ENCODE measurements at places on chromosomes 11 and 22. TPM values are rescaled to one million over a fixed set of nuclear protein-coding genes. Genes with fewer than 3 reads are reported as not detected.

Gene DDX25
- polyA plus RNA-seq: not detected

Gene RNF169
- 10.0 TPM for polyA plus RNA-seq

- no peak for DNase-seq
Observed at GRCh38 chr11:128664317-128664716, 29.6 kb upstream of the FLI1 start.

GRCh38 chr22:32636884-32637283 lies 162.3 kb downstream of the FBXO7 start:
- DNase-seq: no peak

Gene RASSF10
- not detected for polyA plus RNA-seq

Gene PHOX2A
- not detected for polyA plus RNA-seq

Gene ARHGAP32
- 7.5 TPM for polyA plus RNA-seq

DNA sequence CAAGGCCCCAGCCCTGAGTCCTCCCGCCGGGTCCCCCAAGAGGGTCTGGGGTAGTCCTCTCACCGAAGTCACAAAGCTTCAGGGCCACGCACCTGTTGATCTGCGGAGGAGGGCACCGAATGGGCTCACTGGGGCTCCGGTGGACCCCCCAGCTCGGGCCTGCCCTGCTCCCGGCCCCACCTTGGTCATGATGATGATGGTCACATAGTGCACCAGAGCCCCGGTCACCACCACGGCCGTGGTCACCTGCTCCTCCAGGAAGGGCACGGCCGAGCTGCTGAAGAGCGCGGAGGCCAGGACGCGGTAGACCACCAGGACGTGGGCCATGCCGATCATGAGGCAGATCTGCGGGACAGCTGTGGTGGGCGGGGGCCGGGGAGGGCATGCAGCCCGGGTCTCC lies 13.5 kb upstream of the SIGIRR start:
- no peak for DNase-seq

Gene OR51B4
- polyA plus RNA-seq: 0.67 TPM

Gene OR6X1
- polyA plus RNA-seq: not detected

DNA sequence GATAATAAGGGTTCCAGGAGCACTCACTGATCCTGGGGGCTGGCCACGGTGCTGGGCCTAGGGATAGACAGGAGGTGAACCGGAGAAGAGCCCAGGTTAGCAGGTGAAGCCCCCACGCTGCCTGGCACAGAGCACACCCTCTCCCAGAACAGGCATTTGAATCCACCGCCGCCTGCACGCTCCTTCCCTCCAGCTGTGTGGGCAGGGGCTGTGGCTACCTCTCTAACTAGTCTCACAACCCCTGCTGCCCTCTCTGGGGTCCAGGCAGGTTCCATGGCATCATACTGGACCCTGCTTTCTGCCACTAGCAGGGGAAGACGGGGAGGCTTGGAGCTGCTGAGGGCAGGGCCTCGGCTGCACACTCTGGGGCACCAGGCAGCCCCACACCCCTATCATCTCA lies 358.0 kb downstream of the CTTN start:
- no peak for DNase-seq

DNA sequence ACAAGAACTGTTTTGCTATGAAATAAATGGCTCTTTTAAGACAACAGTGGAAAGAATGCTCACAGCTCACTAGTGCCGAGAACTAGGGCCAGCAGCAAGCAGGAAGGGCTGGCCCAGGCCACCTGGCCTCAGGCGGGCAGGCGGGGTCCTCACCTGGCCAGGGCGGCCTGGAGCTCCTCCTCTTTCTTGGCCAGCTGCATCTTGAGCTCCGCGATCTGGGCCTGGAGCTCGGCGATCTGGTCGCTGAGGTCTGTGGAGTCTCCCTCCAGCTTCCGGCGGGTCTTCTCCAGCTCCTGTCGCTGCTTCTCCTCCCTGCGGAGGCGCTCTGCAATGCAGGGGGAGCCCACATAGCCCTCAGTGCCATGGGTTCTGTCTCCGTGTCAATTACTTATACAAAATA lies 43.8 kb downstream of the APOL1 start:
- no peak for DNase-seq

DNA sequence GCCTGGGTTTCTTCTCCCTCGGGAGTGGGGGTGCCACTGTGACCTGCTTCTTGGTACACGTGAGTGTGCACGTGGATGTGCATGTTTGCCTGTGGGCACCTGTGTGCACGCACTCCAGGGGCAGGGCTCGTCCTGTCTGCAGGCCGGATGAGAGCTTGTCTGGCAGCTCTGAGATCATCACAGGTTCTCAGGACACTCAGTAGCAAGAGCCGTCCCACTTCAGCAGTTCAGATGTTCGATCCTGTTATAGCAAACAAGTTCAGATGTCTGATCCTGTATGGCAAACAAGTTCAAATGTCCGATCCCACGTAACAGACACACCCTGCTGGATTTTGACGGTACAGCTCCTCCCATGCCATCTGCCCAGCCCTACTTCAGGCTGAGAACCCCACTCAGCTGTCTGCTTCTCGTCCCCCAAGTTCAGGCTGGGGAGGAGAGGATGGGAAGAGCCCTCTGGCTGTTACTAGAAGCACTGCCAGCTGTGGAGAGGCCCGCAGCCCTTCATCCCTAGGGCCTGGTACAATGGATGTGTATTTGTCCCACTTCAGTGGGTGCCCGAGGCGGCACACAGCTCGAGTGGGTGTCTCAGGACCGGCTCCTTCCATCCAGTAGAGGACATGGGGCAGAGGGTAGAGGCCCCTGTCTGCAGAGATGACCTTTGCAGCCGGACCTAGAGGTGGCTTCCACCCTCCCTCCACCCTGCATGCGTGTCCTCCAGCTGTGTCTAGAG lies 1126.9 kb downstream of the BRD1 start:
- DNase-seq: no peak

- DNase-seq: no peak
Observed at GRCh38 chr11:3879967-3880542, 24.6 kb downstream of the STIM1 start.

DNA sequence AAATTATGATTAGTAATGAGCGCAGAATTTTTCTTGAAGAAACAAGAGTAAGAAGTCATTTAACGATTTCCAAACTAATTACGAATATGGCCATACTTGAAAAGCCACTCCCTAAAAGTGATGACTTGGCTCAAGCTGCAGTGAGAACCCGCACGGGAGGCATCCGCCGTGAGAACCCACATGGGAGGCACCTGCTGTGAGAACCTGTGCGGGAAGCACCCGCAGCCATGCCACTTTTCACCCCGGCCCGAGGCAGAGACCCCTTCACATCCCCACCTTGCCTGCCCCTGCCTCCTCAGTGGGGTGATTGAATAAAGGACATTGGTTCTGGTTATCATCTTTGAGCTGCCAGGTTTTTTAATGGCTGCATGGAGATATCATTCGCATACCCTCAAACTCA lies 89.7 kb downstream of the BRD1 start:
- DNase-seq: no peak

Gene TOLLIP
- polyA plus RNA-seq: 24.3 TPM

Gene SLC37A2
- polyA plus RNA-seq: 0.99 TPM

DNA sequence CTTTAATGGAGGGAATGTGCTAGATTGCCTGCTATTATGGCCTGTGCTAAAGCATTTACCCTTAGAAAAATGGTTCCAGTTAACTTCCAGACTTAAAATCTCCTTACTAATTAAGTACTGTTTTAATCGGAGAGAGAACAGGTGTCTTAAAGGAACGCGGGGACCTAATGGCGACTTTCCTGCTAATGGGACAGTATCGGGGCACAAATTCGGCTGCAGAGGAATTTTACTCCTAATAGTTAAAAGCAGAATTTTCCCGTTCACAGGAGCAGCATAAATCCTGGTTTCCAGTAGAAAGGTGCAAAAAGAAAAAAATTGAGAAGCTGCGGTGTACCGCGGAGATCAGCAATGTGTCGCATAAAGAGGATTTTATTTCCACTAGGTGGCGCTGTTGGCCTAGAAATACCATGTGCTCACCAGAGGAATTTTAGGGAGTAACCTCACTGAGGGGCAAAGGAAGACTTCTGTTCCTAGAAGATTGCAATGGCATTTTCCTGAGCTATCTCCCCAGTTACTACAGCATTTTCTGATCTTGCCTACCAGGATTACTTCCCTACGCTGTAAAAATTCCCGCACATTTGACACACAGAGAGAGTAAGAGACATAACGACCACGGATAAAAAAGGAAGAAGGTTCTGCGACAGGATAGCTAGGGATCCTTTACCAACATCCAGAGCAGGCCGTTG lies 44.5 kb downstream of the ZNF280B start:
- peak; percentile 34 for DNase-seq

Gene OR51B5
- polyA plus RNA-seq: 0.56 TPM

GRCh38 chr11:57248780-57249383 lies 11.8 kb upstream of the APLNR start:
- DNase-seq: peak; percentile 32

Gene PANX3
- not detected for polyA plus RNA-seq

GRCh38 chr11:70061734-70062133 lies 16.4 kb upstream of the ANO1 start:
- no peak for DNase-seq

GRCh38 chr11:123977731-123978347 lies at the start of gene OR10S1:
TSS of gene OR10S1 (minus strand) at chr11:123977781. CDS start at chr11:123977664, 117 bp downstream.
- DNase-seq: no peak

GRCh38 chr22:39641660-39642310 lies 71.2 kb downstream of the CACNA1I start:
- DNase-seq: no peak

- DNase-seq: no peak
Observed at GRCh38 chr11:2459796-2460531, 15.2 kb downstream of the KCNQ1 start.

Gene DEFB131B
- not detected for polyA plus RNA-seq

GRCh38 chr11:83823461-83824025 lies 537.4 kb upstream of the CCDC90B start:
- DNase-seq: no peak

DNA sequence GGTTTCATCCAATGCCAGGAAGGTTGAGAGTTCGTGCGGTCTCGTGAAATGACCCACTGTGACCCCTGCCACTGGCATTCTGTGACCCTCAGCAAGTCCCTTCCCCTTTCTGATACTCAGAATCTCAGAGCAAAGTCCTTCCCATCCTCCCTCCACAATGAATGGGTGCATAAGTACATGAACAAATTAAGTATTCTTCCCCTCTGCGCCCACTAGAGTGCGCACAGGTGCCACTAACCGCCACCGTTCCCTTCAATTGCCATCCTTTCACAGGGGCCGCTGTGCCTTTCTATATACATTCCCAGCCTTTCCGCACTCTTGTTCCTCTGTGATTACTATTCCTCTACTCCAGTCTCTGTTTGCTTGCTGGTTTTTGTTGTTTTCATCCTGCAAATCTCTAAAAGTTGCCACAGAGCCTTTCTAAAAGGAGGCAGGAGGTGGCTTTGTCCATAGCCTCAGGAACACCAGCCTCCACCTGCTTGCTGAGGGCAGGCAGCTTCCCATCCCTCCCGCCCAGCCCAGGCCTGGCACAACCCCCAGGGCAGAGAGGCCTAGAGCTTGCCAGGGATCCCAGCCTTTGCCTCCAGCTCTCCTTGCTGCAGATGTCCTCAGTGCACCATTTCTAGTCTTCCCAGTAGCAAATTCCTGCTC lies 6.7 kb upstream of the AP1B1 start:
- peak; percentile 46 for DNase-seq

Gene GGTLC3
- polyA plus RNA-seq: not detected

DNA sequence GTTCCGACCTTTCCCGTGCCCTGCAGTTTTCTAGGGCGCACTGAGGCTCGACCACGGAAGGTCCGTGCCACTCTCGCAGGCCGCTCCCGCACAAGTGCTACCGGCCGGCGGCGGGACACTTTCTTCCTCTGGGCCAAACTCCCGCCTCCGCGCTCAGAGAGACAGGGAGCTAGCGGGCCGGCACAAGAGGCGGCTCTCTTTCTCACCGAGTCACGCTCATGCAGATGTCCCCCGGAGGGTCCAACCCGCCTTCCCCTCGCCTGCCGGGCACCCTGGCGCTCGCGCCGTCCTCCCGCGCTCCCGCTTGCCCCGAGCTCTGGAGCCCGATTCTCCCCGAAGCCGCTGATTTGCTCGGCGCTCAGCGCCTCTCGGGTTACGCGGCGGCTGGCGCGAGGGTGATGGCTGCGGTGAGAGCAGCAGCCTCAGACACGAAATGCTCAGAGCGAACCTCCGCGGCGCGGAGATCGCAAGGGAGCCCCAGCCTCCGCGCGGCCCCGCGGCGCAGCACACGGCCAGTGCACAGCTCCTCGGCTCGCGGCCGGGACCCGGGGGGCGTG lies 1.0 kb downstream of the LMO1 start:
- peak; percentile 11 for DNase-seq

DNA sequence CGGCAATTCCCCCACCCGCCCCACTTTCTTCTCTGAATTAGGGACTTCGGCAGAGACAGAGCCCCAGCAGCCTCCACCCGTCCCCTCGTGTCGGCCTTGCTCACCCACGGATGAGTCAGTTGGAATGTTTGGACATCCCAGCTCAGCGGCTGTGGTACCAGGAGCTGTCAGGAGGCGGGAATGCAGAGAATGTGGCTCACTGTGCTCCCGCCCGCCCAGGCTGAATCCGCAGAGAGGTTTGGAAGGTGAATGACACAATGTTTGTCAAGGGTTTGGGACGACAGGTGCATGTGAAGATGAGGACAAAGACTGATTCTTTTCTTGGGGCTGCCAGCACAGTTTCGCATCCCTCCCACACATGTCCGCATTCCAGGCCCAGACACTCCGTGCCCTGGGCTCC lies 39.6 kb downstream of the LIF start:
- peak; percentile 95 for DNase-seq

DNA sequence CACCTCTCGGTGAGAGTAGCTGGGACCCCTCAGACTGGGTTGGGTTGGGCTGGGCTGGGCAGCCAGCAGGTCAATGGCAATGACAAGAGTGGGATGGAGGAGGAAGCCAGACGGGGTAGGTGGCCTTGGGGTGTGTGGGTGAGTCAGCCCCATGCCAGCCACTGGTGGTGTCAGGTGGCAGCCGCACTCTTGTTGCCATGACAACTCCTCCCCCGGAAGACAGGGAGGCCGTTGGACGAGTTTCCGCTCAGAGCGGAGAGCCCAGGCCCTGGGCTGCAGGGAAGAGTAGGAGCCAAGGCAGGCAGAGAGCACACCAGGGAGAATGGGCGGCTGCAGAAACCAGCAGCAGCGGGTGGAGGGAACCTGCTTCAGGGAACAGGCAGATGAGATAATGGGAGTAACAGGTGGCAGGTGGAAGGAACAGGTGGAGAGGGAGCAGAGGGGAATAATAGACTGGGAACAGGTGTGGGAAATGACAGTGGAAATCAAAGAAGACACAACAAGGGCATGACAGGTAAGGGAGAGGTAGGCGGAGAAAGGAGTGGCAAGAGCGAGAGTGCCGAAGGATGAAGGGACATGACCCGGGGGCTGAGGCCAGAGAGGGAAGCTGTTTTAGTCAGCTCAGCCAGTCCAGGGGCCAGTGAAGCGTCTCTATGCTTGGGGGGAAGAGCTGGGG lies 8.7 kb downstream of the SPTBN2 start:
- no peak for DNase-seq

Gene PISD
- polyA plus RNA-seq: 21.6 TPM

Gene OR8K3
- not detected for polyA plus RNA-seq

Gene IL18
- 0.46 TPM for polyA plus RNA-seq

GRCh38 chr11:65860278-65861164 lies at the start of gene MUS81:
TSS of gene MUS81 (plus strand) at chr11:65860433. CDS start at chr11:65860754, 321 bp downstream.
- peak; percentile 94 for DNase-seq

Gene MRGPRX3
- polyA plus RNA-seq: not detected

- DNase-seq: peak; percentile 50
Observed at GRCh38 chr11:110376711-110377324, 52.9 kb upstream of the FDX1 start.
